Endothelial cell (in vitro differentiated cells): ENCODE measurements at places on chromosomes 16 and 17.

- DNase-seq, result no peak
These were observed 362.0 kb upstream of the XYLT1 start for GRCh38 chr16:17832738-17833137.

DNA sequence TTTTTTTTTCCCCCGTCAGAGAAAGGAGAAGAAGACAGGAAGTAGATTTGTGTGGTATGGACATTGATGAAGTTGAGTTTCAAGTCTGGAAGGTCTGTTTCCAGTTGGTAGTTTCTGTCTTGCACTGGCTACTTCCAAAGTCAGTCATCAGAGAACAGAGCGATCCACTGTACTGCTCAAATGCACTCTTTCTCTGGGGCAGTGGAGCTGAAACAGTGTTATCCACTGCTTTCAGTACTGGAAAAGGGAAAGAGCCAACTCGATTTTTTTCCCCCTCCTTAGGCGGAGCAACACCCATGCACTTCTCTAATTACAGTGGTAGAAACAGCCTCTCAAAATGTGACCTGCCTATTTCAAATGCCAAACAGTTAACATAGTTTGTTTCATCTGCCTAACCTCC is 7.4 kb downstream of the PRKCA start:
- no peak for DNase-seq

DNA sequence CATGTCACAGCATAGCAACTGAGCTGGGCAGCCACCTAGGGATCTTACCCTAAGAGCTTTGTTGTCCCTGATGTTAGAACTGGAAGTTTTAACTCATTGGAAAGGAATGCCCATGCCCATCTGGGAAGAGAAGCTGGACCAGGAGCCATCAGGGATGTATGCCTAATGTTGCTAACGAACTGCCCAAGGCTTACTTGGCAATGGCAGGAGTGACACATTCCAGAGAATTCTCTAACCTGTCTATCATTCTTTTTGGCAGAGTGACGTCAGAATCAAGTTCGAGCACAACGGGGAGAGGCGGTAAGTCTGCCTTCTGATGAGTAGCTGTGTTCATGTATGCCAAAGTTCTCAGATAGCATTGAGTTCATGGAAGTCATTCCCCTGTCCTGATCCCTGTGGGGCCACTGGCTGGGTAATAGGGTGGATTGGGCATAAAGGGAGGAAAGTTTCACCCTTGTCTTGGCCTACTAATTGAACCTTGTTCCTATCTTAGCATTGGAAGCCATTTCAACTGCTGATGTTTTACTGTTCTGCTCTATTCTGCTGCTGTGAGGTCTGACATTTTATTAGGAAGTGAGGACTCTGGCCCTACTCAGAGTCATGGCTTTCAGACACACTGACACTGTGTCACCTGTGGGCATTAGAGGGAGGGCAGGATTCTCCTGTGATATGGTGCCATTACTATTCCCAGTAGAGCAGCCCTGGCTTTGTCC is 23.7 kb downstream of the MAP3K3 start:
- DNase-seq, result no peak

DNA sequence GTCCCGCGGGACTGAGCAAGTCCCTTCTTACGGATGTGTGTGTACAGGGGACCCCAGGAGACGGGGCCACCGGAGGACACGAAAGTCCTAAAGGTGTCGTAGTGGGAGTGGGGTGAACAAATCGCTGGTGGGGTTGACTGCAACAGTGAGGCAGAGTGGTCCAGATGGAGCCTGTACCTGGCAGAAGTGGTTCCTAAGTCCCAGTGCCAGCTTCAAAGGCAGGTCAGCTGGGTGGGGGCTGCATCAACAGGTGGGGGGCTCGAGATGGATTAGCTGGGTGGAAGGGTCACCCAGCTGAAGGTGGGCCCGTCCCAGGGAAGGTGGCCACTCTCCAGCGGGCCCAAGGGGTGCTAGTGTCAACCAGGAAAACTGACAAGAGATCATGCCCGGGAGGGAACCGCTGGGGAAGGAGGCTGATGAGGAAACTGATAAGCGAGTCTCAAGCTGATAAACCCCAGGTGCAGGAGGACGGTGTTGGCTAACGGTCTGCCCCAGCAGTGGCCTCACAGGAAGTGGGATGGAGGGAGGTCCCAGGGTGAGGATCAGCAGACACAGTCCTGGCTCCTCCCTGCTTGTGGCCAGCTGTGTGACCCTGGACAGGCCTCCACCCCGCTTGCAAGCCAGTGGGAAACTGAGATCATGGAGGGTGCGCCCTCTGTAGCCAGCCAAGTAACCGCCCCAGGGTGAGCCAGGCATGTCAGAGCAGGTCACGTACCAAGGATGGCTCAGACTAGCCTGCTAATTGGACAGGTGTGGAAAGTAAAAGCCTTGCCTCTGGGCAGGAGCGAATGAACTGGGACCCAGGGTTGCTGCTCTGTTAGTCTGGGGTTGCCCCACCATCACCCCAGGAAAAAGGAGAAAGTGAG is 1.0 kb downstream of the ORAI3 start:
- DNase-seq, result peak; percentile 56

GRCh38 chr17:75403131-75403530 is 2.3 kb downstream of the GRB2 start:
- DNase-seq, result no peak

DNA sequence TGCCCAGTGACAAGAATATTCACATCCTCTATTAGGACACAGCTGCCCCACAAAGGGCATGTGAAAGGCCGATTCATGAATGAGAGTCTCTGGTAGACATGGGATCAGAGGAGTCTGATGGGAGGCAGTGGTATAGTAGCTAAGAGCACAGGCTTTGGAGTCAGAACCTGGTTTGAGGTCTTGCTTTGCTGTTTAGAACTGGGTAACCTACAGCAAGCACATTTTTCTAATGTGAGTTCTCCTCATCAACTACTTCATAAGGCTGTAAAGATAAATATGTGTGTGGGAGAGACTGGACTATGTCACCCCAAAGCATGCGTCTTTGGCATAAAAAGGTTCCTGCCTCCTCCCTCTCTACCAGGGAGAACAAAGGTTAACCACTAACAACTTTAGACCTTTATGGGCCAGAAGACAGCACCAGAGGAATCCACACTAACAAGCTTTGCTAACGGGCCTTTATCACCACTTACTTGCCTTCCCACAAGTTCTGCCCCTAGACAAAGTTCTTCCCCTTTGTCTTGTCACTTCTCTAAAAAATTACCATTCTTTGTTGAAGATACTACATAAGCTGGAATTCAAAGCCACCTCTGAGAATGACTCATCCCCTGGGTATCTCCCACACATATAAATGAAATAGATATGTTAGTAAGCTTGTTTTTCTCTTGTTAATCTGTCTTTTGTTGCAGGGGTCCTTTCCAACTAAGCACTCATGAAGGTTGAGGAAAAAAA is 21.1 kb downstream of the CDR2 start:
- DNase-seq, result no peak

DNA sequence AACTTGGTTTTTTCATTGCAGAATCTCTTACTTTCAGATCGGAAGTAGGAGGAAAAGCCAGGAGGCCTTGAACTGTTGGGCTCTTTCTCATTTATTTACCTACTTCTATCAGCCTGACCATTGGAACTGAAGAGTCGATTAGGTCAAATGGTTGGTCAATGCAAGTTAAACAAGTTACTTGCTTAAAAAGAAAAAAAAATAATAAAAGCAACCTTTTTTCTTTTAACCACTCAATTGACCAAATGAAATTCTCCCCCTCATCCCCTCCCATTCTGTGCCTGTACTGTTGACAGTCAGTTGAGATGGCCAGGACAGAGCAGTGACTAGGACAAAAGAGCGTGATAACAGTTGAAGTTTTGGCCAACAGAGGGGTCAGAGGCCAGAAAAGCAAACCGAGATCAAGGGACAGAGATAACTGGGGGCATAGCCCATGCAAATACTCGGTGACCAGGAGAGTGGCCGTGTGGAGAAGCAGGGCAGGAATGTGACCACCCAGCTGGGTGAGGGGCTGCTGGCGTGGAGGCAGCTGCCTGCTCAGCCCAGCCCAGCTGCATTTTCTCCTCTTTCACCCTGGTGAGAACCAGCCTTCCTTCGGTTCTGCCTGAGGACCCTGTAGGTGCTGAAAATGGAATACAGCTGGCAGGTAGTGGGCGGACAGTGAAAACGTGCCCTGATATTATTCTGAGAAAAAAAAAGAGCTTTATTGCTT is 72.2 kb downstream of the HS3ST3B1 start:
- DNase-seq, result no peak

- no peak for DNase-seq
These were observed 162.0 kb downstream of the CCDC182 start for GRCh38 chr17:57582881-57583756.

DNA sequence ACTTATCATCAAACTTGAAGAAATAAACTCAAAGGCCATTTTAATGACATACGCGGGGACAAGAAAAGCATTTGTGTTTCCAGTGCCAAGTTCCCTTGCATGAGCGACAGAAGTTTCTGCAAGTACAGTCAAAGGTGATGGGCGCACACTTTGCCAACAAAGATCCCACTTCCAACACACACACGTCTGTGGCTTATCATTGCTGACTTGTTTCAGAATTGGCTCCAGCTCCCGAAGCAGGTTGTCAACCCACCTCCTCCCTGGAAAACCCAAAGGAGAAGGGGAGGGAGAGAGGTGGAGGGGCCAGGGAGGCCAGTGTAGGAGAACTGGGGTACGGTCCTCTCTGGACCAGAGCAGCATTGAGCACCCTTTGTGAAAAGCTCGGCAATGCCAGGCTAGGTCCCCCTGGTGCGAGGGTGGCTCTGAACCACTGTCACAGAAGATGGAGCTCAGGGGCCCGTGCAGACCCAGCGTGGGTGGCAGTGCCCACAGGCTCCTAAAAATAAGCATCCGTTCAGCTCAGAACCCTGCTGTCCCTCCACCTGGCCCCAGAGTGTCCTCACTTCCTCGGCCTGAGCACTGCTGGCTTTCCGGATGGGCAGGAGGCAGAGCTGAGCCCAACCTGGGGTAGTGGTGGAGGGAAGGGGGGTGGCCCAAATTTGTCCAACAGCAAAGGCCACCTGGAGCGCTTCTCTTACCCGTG is 33.2 kb downstream of the RBFOX3 start:
- no peak for DNase-seq

DNA sequence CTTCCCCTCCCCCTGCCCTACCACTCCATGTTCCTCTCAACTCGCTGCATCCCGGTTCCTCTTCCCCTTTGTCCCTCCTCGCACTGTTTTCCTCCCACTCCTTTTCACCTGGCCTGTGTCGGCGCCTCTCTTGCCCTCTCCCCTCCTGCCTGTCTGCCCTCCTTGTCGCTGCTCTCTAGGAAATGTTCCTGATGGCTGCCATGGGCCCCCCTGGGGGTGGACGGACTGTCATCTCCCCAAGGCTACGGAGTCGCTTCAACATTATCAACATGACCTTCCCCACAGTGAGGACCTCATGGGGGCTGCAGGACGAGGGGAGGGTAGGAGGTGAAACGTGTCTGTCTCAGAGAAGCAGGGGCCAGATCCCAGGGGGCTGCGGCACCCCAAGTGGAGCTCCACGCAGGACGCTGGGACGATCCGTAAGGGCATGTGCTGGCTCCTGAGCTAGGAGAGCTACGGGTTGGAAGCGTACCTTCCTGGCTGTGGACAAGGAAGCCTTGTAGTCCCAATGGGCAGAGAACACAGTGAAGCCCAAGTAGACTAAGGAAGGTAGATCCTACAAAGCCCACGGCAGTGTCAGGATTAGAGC is 39.8 kb upstream of the KDM6B start:
- DNase-seq, result no peak

DNA sequence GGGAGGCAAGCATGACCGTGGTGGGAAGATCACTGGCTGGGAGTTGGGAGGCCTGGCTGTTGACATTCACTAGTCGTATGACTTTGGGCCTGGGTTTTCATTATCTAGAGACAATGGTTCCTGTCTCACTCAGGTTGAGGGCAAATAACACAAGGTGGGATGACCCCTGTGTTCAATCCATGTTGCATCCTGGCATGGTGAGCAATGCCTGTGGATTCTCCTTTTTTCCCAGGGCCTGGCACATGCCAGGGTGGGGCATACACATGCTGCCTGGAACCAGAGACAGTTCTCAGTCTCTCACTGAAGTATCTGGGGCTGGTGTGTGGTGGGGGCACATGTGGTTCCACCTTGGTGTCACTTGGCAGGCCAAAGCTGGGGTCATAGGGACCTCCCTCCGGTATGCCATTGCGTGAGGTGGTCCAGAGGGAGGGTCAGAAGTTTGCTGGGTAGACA is 5.4 kb downstream of the THRA start:
- DNase-seq, result no peak
